ENCODE measurements at places on chromosomes 2 and 18. TPM values are rescaled to one million over a fixed set of nuclear protein-coding genes. Genes with fewer than 3 reads are reported as not detected.
A peak's percentile ranks its signal among the peaks of the same experiment; 100 is the strongest.

GPR45 gene
- not detected for total RNA-seq

GRCh38 chr18:3305354-3305762 is 43.4 kb downstream of the MYL12B start:
- DNase-seq = peak; percentile 55

KCNG3 gene
- total RNA-seq = not detected

DNA sequence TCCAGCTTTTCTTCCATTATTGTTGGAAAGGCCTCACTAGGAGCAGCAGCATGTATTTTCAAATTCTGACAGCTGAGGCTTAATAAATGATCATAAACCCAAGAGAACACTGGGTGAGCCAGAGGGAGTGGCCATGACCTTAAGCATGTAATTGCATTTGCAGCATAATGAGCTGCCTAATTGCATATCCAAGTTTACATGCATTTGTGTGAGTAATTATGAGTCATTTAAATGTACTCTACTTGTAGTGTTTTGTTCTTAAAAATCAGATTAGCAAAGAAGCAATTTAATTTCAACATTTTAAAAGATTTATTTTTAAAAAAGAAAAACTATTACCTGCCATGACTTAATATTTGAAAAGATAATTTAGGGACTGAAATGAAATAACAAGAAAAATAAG is 74.8 kb downstream of the NOL10 start:
- no peak for DNase-seq

SLC30A3 gene
- not detected for total RNA-seq

NDUFAF7 gene
- total RNA-seq = 18.6 TPM

GALNT14 gene
- total RNA-seq = 7.0 TPM

DNA sequence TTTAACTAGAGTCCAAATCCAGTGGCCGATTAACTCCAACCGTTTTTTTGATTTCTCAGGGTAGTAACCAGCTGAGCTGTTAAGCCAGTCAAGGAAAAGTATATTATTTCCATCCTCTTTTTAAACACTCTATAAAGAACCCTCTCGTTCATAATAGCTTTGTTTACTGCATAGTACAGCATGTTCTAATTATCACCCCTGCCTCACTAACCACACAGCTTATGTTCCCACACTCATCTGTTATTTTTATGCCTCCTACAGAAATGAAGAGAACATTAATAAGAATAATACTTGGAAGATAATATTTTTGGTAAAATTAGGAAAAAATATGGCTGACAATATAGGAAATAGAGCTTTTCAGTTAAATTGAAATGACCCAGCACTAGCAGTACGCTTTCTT is 2132.8 kb upstream of the CELF4 start:
- DNase-seq = no peak

ALLC gene
- not detected for total RNA-seq

DNA sequence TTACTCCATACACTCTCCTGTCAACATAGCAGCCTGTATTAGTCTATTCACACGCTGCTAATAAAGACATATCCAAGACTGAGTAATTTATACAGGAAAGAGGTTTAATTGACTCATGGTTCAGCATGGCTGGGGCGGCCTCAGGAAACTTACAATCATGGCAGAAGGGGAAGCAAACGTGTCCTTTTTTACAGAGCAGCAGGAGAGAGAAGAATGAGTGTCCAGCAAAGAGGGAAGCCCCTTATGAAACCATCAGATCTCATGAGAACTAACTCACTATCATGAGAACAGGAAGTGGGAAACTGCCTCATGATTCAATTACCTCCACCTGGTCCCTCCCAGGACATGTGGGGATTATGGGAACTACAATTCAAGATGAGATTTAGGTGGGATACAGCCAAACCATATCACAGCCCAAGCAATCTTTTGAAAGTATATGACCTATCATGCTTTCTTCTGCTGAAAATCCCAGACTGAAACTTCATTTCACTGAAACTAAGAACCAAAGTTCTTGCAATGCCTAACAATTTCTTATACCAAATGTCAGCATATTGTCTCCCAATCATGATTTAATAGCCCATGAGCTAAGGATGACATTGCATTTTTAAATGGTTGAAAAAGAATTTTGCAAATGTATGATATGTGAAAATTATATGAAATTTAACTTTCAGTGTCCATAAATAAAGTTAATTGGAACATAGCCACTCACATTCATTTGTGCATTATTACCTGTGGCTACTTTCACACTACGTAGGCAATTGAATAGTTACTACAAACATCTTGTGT is 686.8 kb upstream of the ZEB2 start:
- DNase-seq = no peak

ALS2 gene
- 16.5 TPM for total RNA-seq

MROH2A gene
- 9.3 TPM for total RNA-seq

GRCh38 chr2:224870341-224870740 is 154.2 kb upstream of the CCDC195 start:
- DNase-seq = no peak

KCNG2 gene
- total RNA-seq = not detected

PER2 gene
- 30.5 TPM for total RNA-seq

DNA sequence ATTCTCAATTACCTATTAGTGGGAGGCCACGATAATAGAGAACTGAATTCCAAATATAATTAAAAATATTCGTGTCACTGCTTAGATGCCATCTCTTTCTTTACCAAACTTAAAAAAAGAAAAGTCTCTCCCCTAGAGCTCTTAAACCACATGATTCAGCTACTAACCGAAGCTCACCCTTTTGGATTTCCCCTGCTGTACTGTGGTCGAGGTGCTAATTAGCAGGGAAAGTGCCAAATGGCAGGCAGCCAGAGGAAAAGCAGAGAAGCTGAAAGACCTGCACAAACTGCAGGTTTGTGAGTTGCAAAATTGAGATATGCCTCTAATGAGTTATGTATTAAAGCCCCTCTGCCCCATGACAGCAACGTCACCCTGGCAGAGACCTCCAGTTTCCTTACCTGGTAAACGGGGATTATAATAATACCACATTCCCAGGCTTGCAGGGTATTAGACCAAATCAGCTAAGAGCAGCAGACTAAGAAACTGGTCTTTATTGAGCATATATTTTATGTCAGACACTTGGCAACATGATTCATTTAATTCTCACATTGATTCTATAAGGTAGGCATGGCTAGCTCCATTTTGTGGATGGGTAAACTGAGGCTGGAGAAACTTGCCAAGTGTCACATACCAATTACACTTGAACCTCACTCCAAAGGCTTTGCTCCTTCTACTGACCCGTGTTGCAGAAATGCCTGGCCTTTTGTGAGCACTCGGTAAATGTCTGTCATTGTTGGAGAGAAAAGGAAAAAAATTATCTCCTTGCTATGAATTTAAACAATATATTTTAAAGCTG is 259.7 kb downstream of the LPIN1 start:
- no peak for DNase-seq

GTF2A1L gene
- total RNA-seq = not detected

- DNase-seq = no peak
Observed at GRCh38 chr2:133644846-133645245, 76.6 kb upstream of the NCKAP5 start.

- no peak for DNase-seq
Observed at GRCh38 chr18:12895014-12895413, 11.0 kb upstream of the PTPN2 start.

ZDBF2 gene
- 13.0 TPM for total RNA-seq

- DNase-seq = no peak
Observed at GRCh38 chr18:23226391-23226790, 91.1 kb downstream of the CABLES1 start.

SERPINE2 gene
- 10.9 TPM for total RNA-seq

DNA sequence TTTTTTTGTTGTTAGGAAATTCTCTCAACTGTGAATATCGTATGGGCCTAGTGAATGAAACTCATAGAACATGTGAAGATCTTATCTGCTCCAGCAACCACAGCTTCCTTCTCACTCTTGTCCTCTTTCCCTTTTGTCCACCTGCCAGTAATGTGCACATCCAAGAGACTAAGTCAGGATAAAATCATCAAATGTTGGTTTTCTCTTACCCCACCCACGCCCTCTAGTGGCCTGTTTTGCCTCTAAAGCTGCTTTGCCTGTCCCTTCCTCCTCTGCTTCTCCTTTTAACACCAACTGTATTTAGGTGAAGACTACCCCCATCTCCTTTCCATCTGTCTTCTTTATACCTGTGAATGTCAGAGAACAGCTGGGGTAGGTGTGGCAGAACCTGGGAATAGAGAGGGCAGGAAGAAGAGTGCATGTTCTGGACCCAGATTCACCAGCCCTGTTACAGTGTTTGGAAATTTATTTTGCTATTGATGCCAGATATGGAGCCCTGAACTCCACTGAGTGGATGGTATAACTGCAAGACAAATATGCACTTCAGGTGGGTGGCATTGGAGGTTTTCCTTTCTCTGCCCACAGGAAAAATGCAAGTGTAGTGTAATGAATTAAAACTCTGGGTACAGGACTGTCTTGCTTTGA is 8.4 kb upstream of the MGAT5 start:
- DNase-seq = peak; percentile 90

ITPRIPL1 gene
- 1.7 TPM for total RNA-seq

DNA sequence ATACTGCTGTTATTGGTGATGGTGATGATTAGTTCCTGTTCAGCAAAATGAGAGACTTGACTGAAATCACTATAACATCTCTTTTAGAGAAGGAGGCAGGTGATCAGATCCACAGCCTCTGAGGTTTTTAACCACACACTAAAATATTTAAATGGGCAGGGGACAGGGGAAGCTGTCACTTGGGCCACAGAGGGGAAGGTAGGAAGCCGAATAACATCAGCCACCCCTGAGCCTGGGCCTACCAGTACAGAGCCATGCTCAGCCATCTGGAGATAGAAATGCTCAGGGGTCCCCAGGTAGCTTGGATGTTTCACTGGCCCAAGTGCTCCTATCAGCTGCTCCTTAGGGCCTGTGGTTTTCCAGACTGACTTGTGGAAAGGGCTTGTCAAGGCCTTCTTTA is 122.3 kb downstream of the MRO start:
- DNase-seq = no peak

DNA sequence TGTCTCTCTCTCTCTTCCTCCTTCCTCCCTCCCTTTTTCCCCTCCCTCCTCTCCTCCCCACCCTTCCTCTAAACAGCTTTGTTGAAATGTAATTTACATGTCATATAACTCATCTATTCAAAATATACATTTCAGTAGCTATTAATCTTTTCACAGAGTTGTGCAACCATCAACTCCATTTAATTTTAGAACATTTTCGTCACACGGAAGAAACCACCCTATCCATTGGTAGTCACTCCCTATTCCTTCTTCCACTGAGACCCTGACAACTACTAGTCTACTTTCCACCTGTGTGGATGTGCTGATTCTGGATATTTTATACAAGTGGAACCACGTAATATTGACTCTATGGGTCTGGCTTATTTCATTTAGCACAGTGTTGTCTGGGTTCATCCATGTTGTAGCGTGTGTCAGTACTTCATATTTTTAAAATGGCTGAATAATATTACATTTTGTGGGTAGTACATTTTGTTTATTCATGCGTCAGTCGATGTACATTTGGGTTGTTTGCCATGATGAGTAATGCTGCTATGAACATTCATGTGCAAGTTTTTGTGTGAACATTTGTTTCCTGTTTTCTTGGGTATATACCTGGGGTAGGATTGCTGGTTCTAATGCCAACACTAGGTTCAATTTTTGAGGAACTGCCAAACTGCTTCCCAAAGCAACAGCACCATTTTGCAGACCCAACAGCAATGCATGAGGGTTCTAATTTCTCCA is 100.1 kb upstream of the GCFC2 start:
- DNase-seq = no peak

GRCh38 chr2:204401114-204401513 is 144.2 kb upstream of the PARD3B start:
- DNase-seq = no peak

DNA sequence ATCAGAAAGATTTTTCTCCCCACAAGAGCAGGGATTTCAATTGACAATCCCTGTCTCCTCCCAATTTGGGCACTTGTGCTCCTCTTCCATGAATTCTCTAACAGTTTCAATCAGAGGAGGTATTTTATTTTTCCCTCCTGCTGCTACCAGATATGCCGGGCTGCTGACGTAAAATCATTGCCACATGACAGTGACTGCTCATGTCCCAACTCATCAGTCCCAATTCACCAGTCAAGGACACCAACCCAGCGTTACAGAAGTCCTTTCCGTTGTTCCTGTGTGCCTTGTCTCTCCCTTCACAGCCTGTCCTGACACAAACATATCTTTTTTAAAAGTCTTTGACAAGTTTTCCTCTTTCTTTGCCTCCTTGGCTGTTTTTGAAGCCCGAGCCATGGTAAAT is 540.2 kb downstream of the LRP1B start:
- DNase-seq = no peak

- DNase-seq = no peak
Observed at GRCh38 chr2:177053038-177053437, 159.6 kb upstream of the HNRNPA3 start.

GRCh38 chr2:187497858-187498463 is 49.9 kb upstream of the CALCRL start:
- no peak for DNase-seq

GRCh38 chr18:28736951-28737350 is 560.0 kb upstream of the CDH2 start:
- DNase-seq = no peak

DNA sequence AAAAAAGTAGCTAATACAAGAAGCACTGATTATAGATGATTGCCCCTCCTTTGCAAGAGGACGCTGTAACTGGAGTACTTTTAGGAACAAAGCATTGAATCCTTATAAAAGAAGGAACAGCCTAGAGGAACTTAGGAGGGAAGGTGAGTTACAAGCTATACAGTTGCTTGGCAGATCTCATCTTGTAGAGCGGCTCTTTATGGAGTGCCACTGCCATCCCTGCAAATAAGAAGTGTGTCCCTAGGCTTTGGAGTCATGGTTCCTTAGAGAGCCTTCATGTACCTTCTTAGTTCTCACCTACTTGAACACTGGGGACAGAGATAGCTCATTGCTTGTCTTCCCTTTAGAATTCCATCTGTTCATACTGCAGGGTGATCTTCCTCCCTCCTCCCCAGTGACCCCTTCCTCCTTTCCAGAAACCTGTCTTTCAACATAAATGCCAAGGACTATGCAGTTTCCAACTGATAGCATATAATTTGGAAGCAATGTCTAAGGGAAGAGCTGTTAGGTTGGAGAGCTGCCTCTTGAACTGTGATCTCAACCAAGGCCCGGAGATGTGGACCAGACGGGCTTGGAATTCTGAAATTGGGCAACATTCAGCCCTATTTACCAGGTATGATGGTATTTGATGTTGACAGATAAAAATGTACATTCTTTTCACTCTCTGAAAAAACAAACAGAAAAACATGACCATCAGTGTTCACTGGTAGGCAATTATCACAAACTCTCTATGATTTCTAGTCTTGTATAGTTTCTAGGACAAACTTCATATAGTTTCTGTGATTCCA is 7.5 kb downstream of the FMNL2 start:
- no peak for DNase-seq

GRCh38 chr18:25109484-25109883 is 242.5 kb downstream of the ZNF521 start:
- no peak for DNase-seq

Data from ureter (tissue), 1 donor.